ENCODE measurements at places on chromosomes 2 and 18.

- DNase-seq, result no peak
Measured at GRCh38 chr2:231575612-231576256, 16.9 kb upstream of the TEX44 start.

DNA sequence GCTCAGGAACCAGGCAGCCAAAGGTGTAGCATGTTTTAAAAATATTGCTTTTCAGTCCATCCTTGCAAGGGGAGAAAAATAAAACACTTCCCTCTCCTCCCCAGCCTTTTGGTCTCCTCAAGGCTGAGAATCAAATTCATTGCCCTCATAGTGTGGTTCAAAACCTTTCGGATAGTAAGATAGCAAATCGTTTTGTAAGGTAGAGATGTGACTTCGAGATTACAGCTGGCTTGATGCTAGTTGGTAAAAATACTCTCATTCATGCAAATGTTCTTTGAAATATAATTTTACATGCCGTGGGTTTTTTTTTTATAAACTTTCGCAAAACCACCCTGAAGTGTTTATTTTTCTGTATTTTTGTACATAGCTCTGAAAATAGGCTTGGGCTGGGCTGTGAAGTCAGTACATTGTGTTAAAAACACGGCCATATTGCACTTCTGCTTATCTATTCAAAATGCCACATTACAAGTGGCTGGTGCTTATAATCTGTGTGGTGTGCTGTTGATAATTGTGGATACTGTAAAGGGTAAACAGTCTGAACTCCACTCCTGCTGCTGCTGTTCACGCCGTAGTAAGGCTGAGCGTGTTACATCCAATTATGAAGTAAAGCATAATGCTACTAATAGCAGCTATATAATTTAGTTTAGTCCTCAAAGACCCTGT, 172.0 kb upstream of the SIX3 start:
- DNase-seq, result no peak

GRCh38 chr2:73239776-73240175, 5.7 kb downstream of the CCT7 start:
- no peak for DNase-seq

GRCh38 chr18:13813271-13813849, 10.6 kb upstream of the MC5R start:
- DNase-seq, result peak; percentile 29

GRCh38 chr2:85438201-85439024, 19.9 kb downstream of the SH2D6 start:
- peak; percentile 37 for DNase-seq

- no peak for DNase-seq
Measured at GRCh38 chr18:79493211-79493800, 97.6 kb downstream of the NFATC1 start.

- DNase-seq, result no peak
Measured at GRCh38 chr2:38981003-38981669, 91.5 kb downstream of the ARHGEF33 start.

- DNase-seq, result no peak
Measured at GRCh38 chr2:19746137-19746600, 155.6 kb downstream of the TTC32 start.

DNA sequence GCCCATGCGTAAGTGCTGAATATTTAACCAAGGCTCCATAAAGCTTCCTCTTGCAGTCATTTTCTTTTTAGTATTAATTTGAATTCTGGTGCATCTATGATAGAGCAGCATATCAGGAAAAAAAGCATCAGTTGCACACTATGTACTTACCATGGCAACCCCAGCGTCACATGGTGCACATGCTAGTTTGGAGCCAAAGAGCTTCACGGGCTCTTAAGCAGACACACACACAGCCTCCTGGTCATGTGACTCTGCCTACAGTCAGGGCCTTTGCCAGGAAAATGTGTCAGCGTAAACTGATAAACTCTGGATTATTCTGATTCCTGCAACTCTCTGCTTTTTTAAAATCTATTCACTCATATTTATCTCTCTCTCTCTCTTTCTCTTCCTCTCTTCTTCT, 30.2 kb downstream of the NYAP2 start:
- no peak for DNase-seq

GRCh38 chr2:105299290-105299689, 30.2 kb downstream of the TGFBRAP1 start:
- DNase-seq, result no peak

DNA sequence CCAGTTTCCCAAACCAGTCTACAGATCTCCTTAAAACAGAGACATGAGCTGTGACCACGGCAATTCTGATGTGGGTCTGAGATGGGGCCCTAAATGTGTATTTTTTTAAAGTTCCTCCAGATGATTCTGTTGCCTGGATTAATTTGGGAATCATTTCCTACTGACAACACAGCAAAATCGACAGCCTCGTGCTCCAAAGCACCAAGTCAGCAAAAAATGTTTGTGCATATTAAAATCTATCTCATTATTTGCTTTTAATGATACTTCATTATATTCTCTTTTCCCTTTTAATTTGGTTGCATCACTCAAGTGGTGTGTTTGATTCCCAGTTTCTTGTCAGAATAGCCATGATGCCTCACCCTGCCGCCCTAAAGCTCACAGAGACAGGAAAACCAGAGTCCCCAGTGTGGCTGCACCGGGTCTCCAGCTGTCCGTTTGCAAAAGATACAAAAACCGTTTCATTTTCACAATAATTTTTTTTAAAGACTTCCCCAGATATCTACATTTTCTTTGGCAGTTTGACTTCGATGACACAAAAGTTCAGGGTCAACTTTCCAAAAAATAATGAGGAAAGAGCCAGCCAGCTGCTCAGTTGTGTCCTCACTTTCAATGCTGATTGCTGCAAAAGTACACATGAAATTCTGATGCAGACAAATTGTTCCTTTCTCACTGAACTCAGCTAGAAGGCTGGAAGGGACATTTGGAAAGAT, 443.2 kb upstream of the ID2 start:
- DNase-seq, result peak; percentile 36

GRCh38 chr2:6418291-6418690, 447.4 kb downstream of the CMPK2 start:
- no peak for DNase-seq

- no peak for DNase-seq
Measured at GRCh38 chr2:164948540-164948939, 6.8 kb downstream of the SLC38A11 start.

- no peak for DNase-seq
Measured at GRCh38 chr2:44953499-44953883, 12.0 kb downstream of the SIX3 start.

GRCh38 chr2:160695402-160696086, 201.9 kb upstream of the RBMS1 start:
- no peak for DNase-seq

GRCh38 chr2:150063931-150064548, 423.4 kb downstream of the RND3 start:
- DNase-seq, result no peak

DNA sequence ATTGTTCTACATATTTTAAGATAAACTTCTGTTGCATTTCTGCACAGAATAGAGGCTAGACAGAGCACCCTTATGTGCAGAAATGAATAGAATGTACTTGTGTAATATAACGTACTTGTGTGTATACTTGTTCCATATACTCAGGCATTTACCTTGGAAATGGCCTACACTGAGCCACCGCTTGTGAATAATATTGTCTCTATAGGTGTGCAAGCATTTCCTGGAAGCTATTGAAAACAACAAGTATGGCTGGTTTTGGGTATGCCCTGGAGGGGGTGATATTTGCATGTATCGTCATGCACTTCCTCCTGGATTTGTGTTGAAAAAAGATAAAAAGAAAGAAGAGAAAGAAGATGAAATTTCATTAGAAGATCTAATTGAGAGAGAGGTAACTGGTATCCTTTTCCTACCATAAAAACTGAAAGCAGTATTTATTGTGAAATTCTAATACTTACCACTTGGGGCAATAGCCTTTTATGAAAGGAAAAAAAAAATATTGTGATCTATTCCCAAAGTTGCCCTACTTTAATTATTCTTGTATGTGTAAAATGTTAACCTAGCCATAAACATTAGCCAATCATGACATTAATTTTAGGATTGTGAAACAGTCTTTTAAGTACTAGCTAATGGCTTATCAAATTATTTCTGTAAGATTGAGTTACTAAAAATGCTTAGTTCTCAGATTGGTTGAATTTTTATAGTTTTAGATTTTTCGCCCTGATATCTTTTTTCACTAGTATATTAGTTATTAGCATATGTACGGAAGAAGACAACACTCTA, 18.0 kb downstream of the ZC3H15 start:
- no peak for DNase-seq

DNA sequence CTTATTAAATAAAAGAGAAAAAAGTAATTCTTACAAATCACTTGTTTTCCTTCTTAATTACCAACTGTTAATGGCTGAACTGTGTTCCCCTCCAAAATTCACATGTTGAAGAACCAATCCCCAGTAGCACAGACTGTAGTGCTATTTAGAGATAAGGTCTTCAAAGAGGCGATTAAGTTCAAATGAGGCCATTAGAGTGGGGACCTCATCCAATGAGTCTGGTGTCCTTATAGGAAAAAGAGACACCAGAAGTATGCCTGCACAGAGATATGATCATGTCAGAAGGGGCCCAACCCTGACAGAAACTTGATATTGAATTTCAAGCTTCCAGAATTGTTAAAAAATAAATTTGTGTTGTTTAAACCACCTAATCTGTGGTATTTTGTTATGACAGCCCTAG, 89.8 kb downstream of the MEMO1 start:
- no peak for DNase-seq

GRCh38 chr2:157837851-157838441, 38.2 kb downstream of the ACVR1 start:
- DNase-seq, result peak; percentile 27

DNA sequence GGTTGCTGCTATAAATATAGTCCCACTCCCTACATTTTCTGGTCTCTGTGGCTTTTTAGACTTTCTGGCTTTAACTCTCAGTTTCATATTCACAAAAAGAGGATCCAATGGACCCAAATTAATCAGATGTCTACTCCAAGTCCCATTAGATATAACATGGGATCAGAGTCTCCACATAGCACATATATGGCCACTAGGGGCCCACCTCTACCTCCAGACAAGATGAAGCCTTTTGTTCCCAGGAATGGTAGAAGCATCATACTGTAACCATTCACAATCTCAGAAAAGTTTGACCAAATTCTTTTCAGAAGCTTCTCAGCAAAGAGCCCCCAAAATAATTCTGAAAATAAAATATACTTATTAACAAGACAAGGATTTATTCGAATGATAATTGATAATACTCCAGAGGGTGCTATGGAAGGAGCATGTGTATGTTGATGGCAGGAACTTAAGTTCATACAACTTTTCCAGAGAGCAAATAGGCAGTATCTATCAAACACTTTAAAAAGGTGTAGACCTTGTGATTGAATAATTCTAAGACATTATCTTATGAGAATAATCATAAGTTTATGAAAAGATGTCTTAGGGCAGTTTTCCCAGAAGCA, 382.3 kb upstream of the CRIM1 start:
- no peak for DNase-seq

DNA sequence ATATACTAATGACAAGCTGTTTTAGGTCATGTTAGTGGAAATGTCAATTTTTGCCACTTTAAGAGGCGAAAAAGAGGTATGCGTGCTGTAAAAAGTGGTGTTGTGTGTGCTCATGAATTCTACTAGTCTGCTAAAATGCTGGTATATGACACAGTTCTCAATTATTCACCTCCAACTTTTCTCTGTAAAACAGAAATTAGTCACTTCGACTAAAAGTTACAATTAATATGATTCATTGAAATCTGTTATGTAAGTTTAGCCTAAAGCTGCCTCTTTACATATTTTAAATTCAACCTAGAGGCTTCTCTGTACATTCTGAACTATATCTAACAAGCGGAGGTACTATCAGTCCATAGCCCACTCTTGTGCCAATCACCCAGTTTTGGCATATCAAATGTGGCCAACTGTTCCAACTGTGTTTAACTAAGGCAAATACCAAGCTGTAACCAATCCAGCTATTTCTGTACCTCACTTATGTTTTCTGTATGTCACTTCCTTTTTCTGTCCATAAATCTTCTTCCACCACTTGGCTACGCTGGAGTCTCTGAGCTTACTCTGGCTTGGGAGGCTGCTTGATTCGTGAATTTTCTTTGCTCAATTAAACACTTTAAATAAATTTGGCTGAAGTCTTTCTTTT, 20.8 kb downstream of the BAZ2B start:
- DNase-seq, result no peak

GRCh38 chr18:73563901-73564472, 583.6 kb downstream of the FBXO15 start:
- DNase-seq, result no peak

- DNase-seq, result no peak
Measured at GRCh38 chr2:209097168-209097567, 326.7 kb upstream of the MAP2 start.

- no peak for DNase-seq
Measured at GRCh38 chr18:40980171-40980570, 974.9 kb upstream of the PIK3C3 start.

- no peak for DNase-seq
Measured at GRCh38 chr2:200618590-200619021, 32.8 kb downstream of the AOX1 start.

- no peak for DNase-seq
Measured at GRCh38 chr2:240502059-240502429, 55.7 kb downstream of the ANKMY1 start.

DNA sequence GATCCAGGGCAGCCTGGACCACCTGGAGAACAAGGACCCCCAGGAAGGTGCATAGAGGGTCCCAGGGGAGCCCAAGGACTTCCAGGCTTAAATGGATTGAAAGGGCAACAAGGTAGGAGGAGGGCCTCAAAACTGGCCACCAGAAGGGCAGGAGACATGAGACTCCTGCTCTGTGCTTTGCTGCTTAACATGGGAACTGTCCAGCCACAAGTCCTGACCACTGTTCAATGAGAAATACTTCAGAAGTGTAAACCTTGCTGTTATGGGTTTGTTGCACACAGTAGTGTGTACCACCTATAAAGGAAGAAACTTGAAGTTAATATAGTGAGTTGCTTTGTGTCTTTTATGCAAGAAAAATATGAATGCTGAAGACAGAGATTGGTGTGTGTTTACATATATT, 44.2 kb upstream of the MFF start:
- DNase-seq, result no peak

DNA sequence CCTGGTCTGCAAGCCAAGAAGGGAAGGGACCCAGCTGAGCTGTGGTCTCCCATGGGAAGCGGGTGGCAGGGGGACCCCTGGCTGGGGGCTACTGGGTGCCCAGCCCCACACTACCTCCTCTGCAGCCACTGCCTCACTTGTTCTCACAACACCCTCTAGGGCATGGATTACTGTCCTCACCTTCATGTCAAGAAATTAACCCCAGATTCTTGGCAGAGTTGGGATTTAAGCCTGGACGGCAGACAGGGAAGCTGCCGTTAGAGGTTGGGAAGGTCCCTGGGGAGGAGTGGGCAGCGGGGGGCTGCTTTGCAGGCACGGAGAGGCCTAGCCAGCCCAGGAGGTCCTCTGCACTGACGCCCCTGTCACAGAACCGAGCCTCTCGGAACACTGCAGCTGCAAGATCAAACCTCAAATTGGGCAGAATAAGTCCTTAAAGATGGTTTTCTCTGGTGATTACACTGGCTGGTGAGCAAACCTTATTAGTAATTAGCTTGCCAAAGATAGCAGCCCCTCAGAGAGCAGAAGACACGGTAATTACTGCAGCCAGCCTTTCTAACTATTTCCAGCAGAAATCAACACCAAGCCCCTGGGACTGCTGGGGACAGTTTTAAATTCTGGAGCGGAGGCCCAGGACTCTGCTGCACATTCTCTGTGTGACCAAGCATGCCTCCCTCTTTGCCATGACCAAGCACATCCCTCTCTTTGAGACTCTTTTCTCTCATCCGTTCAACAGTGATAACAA, 35.9 kb downstream of the KCNF1 start:
- DNase-seq, result no peak

Measured in heart right ventricle (tissue), 16 donors.